ENCODE measurements at places on chromosomes 4 and X.

DNA sequence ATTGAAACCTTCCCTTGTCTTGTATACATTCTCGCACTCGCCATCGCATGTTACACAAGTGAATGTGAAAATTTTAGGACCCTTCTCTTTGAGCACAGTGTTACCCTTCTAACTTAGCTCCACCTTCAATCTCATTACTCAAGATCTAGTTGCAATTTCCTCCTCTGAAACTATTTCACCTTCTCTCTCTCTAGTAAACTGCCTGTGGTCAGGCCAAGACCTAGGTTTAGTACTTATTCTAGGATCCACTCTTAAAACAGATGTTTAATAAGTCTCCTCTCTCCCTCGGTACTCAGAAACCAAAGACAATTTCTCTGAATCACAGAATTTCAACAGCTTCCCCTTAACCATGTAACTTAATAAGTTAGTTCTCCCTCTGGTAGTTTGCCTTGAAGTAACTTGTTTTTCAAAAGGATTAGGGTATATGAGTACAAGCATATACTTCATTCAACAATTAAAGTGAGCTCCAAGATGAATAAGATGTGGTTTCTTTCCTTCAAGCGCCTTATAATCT lies 156.0 kb downstream of the SH3KBP1 start:
- DNase-seq = no peak

GRCh38 chr4:152530600-152530999 lies 5.3 kb downstream of the FBXW7 start:
- DNase-seq = no peak

- DNase-seq = no peak
Observed at GRCh38 chr4:12138488-12138887, 709.8 kb upstream of the HS3ST1 start.

DNA sequence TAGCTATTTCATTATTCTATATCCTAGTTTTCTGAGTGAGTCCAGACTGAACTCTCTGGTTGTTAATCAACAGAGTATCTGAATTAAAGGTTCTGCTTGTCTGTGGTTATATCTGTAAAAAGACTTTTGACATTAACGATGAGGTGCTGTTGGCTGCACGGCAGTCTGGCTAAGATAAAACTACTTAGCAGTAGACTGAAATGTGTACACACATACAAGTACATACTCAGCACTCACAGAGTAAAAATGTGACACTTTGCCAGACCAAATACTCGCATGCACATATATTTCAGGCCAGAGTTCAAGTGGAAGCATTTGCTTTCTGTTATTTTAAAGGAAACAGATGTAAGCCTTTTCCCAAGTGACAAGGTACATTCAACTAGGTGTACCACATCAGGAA lies 80.5 kb downstream of the PRDM5 start:
- no peak for DNase-seq

- DNase-seq = no peak
Observed at GRCh38 chr4:151324752-151325110, 674 bp downstream of the SH3D19 start.

DNA sequence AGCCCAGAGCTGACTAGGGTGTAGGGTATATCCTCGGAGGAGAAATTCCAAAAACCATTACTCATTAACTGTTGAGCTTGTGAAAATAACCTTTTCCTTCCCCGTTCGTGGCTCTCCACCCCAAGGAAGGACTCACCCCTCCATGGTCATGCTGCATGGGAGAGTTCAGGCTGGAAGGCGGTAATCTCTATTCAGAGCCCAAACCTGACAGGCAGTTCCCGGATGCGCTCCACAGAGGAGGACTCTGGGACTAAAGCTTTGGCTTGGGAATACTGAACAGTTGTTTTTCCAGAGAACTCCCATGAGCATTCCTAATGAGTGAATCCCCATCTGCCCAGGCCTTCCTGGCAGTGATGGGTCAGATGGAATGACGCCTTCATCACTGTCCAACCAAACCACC lies 125.4 kb downstream of the BCOR start:
- no peak for DNase-seq

- no peak for DNase-seq
Observed at GRCh38 chr4:118915468-118915867, 26.8 kb downstream of the SYNPO2 start.

DNA sequence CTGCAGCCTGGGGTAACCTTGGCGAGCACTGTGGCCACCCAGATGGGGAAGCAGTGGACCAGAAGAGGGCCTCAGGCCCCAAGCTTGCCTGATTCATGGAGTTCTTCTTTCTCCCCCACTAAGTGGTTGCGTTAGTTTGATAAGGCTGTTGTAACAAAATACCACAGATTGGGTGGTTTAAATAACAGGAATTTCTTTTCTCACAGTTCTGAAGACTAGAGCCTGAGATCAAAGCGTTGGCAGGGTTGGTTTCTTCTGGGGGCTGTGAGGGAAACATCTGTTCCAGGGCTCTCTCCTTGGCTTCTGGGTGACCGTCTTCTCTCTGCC lies 105.7 kb upstream of the GATB start:
- DNase-seq = no peak

GRCh38 chr4:100509386-100509785 lies 8.4 kb downstream of the EMCN start:
- DNase-seq = no peak

DNA sequence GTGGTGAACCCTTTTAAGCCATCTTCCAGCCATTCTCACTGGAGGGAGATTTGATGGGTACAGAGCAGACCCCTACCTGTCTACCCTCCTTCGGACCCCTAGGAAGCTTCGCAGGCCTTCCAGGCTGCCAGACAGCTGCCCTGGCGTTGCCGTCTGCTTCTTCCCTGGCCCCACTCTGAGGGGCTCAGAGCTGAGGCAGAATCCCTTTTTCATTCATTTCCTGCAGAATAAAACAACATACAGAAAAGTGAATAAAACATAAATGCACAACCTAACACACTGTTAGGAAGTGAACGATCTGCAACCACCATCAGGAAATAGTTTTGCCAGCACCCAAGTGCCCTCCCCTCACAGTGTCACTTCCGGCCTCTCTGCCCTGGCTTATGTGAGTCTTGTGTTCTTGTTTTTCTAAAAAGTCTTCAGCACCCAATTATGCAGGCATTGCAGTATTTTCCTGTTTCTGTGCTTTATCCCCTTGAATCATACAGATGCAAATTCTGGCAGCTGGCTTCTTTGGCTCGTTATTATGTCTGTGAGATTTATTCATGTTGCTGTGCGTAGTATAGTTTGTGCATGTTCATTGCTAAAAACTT lies 5.6 kb upstream of the ADD1 start:
- DNase-seq = no peak

- DNase-seq = peak; percentile 20
Observed at GRCh38 chrX:108439426-108439942, at the start of gene COL4A5. Gene COL4A5 (plus strand): TSS chrX:108439838. CDS start chrX:108440126, 288 bp downstream.

DNA sequence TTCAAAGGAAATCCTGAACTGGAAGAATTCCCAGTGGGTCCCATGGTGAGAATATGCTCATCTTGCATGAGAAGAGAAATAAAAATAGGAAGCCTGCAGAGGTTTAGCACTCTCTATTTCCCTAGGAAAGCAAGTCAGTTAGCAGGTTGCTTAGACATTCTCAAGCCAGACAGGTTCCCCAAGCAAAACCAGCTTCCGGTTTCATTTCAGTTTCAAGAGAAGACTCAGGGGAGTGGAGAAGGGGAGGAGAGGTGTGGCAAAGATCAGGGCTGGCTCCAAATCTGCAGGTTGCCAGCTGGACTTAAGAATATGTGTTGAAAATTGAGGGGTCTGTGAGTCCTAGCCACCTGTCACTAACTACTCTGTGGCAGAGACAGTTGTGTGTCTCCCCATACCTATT lies 107.5 kb downstream of the CLNK start:
- no peak for DNase-seq

DNA sequence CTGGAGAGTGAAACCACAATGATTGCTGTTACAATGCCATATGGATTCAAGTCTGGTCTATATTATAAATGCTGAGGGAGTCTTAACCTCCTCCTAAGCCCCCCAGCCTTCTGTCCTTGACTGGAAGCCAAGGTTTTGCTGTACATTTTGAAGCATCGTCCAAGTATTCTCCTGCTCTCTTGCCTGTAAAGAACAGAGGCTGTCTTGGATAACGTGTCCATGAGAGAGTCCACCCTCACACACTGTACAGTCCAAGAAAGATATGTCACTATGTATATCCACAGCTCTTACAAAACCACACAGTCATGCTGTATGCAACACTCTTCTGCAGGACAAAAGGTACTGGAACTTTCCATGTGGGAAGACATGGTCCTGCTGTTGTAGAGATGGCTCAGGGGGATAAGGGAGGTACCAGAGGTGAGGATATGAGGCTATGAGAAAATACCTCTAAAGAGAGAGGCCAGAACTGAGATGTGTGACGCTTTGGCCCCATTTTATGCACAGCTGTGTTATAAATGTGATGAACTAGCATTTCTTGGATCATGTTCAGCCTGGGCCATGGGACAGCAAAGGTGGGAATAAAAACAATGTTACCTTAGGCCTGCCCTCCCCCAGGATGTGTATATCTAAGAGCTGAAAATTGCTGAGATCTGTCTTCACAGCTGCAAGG lies 678.6 kb downstream of the IQCM start:
- DNase-seq = no peak

DNA sequence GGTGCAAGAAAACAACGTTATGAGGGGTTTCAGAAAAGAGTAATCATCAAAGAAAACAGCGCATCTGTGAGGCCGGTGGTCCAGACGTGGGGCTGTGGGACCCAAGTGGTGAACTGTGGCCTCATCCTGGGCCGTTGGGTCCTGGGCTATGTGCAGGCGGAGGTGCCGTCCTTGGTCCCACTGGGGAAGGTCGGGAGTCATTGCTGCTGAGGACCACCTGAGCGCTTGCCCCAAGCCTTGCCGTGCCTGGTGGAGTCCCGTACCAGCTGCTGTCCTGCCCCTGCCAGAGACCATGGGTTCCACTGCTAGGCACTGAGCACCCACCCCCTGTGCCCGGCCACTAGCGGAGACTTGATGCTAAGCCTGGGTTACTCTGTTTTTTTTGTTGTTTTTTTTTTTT lies 25.5 kb upstream of the UVSSA start:
- no peak for DNase-seq

- no peak for DNase-seq
Observed at GRCh38 chrX:51215266-51215665, 117.4 kb upstream of the NUDT10 start.

- DNase-seq = no peak
Observed at GRCh38 chr4:143512978-143513313, 556 bp upstream of the SMARCA5 start.

DNA sequence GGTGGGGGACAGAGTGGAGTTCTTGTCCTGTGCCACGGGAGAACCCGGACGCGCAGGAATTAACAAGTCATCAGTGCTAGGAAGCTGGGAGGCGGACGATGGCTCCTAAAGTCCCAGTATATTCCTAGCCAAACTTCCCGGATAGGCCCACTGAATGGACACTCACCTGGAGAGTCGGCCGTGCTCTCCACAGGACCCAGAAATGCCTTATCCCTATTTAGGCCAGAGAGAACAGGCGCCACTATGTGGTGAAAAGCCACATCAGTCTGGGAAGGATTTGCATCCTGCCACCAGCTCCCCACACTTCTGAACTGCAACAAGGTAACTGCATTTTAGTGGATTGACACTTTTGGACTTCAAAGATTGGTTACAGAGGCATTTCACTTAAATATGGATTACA lies 1.1 kb downstream of the CFAP299 start:
- no peak for DNase-seq

- no peak for DNase-seq
Observed at GRCh38 chr4:36758312-36759178, 477.1 kb downstream of the DTHD1 start.

DNA sequence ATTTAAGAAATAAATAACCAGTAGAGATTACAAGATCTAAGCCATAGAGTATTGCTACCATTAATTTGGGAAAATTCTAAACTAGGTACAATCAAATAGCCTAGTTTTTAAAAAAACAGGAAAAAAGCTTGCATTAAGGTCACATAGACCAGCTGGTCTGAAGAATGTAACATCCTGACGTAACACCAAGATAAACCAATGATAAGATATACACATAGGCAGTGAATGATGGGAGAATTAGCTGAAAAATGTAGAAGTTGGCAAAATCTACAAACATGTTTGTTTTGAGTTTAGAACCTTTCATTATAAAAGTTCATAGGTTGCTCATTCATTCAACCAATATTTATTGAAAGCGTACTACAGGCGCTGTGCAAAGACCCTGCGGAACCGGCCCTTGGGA lies 120.0 kb downstream of the SH3RF1 start:
- DNase-seq = no peak

DNA sequence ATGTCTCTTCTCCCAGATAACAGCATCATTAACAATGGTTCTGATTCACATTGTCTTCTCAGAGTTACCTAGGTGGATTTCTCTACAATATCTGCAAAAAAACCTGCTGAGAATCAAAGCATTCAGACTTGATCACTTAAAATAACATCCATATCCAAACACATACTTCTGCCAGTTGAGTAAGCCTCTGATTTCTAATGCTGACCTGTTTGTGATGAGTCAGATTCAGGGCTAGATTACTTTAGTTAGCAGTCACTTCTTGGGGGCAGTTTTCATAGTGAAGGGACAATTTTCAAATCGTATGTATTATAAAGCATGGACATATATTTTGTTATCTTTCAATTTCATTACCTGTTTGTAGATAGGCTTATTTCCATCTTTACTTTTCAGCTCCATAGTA lies 35.5 kb downstream of the CCNI start:
- no peak for DNase-seq

DNA sequence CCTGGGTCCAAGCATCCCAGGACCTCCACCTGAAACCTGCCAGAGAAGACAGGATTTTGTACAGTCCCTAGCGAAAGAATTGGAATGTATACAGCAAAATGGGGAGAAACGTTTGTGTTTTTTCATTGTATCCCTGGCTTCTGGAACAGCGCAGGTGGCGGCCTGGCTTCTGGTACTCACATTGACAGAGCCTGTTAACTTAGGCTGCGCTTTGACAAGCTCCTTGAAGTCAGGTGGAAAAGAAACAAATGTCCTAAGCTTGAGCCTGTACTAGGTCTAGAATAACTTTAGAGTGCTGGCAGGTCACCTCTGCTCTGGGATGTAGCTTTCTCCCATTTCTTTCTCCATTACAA lies 343.7 kb upstream of the KLF3 start:
- no peak for DNase-seq
